ENCODE measurements at places on chromosomes 12 and 14.

DNA sequence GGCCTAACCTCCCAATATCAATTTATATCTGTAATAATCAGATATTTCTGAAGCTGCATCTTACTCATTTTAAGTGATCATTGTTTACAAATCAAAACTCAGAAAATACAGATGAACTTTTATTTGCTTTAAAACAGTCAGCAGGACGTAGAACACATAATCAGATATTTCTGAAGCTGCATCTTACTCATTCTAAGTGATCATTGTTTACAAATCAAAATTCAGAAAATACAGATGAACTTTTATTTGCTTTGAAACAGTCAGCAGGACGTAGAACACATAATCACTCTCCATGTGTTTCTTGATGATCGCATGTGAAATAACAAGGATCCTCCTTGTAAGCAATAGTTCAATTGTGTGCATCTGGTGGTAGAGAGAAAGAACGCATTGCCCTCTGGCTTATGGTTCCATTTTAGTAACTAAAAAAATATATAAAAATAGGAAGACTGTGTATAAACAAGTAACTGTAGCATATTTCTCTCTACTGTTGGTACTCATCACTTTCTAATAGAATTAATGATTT lies 15.0 kb upstream of the TMTC2 start:
- DNase-seq = no peak

- DNase-seq = no peak
These were observed 241.9 kb upstream of the SYT1 start for GRCh38 chr12:78622529-78623195.

DNA sequence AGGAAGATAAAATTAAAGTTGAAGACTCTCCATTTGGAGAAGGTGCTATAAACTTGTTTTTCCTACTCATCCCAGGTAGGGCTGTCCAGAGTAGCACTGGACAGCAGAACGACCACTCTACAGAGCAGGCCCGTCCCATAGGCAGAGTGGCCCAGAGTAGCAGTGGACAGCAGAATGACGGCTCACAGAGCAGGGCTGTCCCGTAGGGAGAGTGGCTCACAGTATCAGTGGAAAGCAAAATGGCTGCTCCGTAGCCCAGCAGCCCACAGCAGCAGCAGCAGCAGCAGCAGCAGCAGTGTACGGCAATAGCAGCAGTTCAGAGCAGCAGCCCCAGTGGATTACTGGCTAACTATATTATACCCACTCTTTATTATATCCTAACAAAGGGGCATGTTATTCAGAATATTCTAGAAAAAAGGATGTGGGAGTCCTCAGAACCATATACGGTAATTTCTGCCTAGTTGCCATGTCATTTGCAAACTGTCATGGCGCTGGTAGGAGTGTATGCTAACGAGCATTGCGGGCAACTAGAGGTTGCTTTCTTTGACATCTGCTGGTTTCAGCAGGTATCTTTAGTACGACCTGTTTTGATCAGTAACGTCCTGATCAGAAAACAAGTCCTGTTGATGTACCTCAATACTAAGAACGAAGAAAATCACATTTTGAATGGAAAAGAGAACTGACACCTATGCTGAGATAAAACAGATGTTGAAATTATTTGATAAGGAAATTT lies 567.3 kb downstream of the SLC16A7 start:
- DNase-seq = no peak

DNA sequence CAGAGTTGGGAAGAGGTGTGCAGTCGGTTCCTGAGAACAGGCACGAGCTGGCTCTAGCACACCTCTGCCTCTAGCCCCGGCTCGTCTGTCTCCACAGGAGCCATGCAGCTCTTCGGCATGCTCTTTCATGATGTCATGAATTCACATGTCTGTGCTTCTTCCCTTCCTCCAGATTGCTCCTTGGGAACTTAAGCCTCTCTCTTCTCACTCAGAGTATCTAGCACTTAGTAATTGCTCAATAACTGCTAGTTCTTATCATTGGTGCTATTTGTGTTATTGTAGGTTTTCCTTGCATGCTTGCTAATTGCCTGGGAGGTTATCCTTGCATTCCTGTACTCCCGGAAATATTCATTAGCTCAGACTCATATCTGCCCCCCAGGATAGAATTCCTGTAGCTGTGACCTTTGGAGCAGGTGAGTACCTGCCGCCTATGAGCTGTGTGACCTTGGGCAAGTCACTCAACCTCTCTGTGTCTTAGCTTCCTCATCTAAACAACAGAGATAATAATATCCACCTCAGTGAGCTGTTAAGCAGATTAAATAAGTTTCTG lies 19.5 kb downstream of the FAM181A start:
- no peak for DNase-seq

DNA sequence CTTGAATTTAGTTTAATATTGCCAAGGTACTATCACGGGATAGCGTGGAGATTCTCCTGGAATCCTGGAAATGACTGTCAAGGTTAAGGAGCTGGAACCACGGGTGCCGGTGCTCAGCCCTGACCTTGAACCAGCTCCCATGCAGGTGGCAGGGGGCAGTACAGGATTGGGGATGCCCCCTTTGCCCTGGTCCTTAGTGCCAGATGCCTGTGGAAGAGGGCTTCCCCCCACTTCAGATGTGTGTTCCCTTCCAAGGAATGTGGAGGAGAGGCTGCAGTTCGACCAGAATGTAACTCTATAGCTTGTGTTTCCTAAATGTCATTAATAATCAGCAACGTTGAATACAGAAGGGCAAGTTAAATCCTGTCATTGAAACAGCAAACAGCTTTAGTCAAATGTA lies 258.9 kb downstream of the VRK1 start:
- DNase-seq = no peak

GRCh38 chr12:20885552-20885951 lies 75.0 kb downstream of the SLCO1B3 start:
- DNase-seq = no peak

DNA sequence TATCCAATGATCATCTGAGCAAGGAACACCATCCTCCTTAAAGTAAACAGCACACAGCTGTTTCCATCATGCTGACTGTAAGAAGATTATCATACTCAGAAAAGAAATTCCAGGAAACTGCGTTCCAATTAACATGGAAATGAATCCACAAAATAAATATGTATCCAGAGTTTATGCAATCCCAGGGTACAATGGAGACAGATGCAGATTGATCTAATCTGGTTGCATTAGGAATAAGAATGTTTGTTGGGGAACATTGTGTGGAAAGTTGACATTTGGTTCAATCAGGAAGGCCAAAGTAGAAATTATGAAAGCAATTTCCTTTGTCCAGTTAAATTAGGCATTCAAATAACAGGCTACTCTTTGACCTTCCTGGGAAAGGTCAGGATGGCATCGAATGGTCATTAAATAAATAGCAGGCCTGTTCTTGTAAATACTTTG lies 236.9 kb upstream of the AMIGO2 start:
- DNase-seq = no peak

- DNase-seq = peak; percentile 26
These were observed 2.6 kb downstream of the SIX4 start for GRCh38 chr14:60721326-60722106.

DNA sequence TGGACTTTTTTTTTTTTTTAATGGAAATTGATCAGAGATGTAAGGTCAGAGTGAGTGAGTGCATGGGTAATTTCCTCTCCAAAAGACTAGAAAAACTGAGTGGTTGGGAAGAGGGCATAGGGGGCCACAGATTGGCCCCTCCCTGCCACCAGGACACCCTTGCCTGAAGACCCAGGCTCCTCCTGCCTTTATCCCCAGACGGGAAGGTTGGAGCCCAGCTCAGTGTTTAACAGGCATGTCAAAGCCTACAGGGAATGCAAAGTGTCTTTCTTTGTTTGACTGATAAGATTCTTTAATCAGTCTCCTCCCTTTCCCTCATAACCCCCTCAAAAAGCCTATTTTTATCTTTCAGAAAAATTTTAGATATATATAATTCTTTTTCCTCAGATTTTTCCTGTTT lies 50.3 kb downstream of the IRAK3 start:
- DNase-seq = no peak

DNA sequence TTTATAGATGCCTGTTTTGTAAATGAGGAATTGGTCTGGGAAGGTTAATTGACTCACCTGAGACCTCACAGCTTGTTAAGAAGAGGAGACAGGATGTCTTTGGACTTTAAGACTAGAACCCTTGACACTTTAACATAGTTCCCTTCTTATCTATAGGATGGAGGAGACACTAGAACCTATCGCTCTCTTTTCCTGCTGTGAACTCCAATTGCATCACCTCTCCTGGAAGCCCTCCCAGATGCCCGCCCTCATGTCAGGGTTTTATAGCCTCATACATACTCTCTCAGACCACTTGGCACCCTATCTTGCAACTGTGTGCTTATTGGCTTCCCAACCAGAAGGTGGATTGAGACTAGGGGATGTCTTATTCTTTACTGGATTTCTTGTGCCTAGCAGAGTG lies 2.5 kb upstream of the CTDSP2 start:
- DNase-seq = no peak

- DNase-seq = no peak
These were observed 7.0 kb upstream of the ACSS3 start for GRCh38 chr12:81070846-81071245.

GRCh38 chr14:23494223-23494622 lies 24.7 kb downstream of the NGDN start:
- DNase-seq = no peak

- no peak for DNase-seq
These were observed 58.3 kb upstream of the RFLNA start for GRCh38 chr12:124236625-124237031.

DNA sequence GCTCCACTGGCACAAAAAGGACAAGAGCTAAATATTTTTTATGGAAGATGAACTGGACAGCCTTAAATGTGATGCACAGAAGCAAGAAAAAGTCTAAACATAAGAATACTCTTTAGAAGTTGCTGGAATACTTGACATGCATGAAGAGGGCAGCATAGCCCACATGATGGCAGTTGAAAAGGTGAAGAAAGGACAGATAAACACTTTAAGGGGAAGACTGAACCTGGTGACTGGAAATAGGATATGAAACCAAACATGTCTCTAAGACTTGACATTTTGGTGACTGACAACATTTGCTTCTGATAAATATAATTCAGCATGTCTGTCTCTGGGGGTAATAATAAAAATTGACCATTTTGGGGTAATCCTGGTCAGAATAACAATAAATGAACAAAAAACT lies 273.1 kb downstream of the CCDC91 start:
- no peak for DNase-seq

DNA sequence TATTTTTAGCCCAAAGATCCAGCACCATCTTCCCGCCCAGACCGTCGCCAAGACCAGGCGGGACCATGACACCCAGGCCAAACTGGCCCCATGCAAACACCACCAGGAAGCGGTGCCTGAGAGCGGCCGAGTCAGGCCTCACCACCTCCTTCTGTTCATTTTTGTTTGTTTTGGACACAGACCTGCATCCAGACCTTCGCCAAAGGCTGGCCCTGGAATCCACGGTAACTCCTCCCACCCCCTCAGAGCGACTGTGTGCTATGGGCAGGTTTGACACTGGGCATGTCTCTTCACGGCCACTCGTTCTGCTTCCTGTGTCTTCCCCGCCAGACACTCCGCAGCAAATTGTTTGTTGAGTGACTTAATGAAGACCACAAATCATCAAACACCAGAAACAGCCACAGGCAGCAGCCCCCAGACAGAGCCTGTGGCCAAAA lies 47.1 kb downstream of the NCOR2 start:
- DNase-seq = no peak

GRCh38 chr12:80531646-80532045 lies 87.6 kb downstream of the PTPRQ start:
- no peak for DNase-seq

DNA sequence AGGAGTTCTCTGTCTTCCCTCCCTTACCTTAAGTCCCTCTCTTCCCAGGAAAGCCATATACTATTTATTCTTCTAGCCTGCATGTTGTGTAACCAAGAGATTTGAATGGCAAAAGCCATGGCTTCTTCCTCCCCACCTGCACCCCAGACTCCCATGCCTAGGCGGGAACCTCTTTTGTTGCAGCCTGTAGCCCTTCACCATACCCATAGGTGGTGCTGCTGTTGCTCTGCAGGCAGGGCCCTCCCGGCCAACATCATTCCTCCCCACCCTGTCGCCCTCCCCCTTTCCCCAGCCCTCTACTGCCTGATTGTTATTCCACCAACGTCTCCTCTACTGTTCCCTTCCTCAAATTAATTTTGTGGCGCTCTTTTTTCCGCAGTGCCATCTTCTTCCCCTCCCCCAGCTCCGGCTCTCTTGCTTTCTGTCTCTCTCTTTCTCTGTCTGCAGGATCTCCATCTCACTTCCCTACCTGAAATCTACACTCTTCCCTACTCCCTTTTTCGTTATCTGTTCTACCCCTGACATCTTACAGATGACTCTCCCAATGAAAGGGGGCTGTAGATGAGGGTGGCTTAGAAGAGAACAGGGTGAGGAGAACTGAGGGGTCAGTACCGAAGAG lies 13.8 kb downstream of the NGDN start:
- DNase-seq = no peak

DNA sequence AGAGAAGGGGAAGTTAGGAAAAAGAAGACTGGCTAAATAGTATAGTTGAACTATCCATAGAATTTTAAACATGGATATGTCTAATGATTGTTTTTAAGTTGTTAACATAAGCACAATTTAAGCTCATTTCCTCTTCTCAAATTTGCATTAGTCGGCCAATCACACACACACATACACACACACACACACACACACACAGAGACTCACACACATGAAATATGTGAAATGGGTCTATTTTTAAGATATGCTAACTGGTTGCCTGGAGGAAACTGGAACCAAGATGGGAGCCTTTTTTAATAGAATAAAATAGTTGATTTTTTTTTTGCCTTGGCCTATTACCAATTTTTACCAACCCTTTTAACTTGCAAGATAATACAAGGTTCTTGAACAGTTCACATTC lies 24.0 kb upstream of the STYK1 start:
- DNase-seq = no peak

GRCh38 chr12:8907513-8907912 lies 6.8 kb upstream of the PHC1 start:
- no peak for DNase-seq

DNA sequence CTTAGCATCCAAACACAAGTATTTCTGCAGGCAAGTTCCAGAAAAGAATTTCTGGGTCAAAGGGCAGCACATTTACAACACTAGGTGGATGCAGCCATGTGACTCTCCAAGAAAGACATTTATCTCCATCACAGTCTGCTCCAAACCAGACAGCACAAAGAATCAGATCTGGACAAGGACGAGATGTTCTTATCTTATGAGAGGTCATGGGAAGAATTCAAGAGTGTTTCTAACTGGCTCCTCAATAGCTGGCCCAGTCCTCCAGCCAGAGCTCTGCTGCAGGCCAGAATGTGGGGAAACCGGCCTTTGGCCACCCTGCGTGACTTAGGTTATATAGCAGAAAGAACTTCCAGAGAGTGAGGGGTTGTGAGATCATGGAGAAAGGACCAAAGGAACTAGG lies 17.4 kb downstream of the TMEM119 start:
- no peak for DNase-seq

DNA sequence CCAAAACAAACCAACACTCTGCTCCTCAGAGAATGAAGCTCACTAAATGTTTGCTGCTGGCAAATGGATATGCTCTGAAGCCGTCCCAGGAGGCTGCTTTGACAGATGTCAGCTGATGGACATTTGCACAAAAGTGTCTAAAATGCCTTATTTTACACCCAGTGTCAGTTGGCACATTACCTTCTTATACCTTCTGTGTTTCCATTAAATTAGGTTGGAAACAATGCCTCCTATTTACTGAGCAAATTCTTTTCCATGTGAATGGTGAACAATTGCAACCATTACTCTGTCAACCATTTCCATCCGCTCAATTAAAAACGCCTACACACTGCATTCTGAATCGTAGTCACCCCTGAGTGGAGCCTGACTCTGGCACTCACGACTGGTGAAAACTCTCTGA lies 1679.9 kb upstream of the FLRT2 start:
- DNase-seq = no peak

GRCh38 chr12:23561364-23562345 lies 387.8 kb downstream of the SOX5 start:
- no peak for DNase-seq

Measured in naive thymus-derived CD8-positive, alpha-beta T cell (primary cell).